NCI-H226 (cell line): ENCODE measurements at places on chromosomes 12 and 14.

DNA sequence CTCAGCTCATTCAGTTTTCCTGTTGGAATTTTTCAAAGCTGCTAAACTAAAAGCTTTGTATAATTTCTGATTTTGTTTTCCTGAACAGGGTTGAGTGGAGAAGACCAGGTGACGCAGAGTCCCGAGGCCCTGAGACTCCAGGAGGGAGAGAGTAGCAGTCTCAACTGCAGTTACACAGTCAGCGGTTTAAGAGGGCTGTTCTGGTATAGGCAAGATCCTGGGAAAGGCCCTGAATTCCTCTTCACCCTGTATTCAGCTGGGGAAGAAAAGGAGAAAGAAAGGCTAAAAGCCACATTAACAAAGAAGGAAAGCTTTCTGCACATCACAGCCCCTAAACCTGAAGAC lies 367.1 kb upstream of the OR4E1 start:
- no peak for DNase-seq

- DNase-seq, result no peak
These were observed 1.4 kb upstream of the TMEM132C start for GRCh38 chr12:128265566-128265965.

GRCh38 chr12:26666286-26666685 lies 166.7 kb downstream of the ITPR2 start:
- no peak for DNase-seq

- DNase-seq, result peak; percentile 9
These were observed 24.4 kb downstream of the RCOR1 start for GRCh38 chr14:102616799-102617198.

GRCh38 chr12:97921979-97922722 lies 459.5 kb downstream of the RMST start:
- peak; percentile 20 for DNase-seq

- no peak for DNase-seq
These were observed 99.2 kb downstream of the RMST start for GRCh38 chr12:97561619-97562290.

DNA sequence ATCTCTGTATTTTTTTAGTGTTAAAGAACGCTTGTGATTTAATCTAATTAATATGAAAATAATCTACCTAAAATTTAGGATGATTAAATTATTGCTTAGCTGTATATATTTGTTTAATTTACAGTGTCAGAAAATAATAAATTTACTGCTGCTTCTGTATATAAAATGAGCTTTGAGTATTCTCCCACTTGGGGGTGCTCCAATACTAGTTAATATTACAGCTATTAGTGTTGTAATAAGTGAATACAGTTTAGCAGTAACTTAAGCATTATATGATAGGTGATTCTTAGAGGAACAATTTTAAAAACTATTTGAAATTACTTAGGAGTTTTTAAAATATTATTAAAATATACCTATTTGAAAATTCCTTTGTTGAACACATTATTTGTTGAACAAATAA lies 62.2 kb downstream of the PAPOLA start:
- no peak for DNase-seq

GRCh38 chr12:26599096-26599695 lies 233.8 kb downstream of the ITPR2 start:
- no peak for DNase-seq

- no peak for DNase-seq
These were observed 408.5 kb downstream of the ZFP36L1 start for GRCh38 chr14:68384335-68384734.

DNA sequence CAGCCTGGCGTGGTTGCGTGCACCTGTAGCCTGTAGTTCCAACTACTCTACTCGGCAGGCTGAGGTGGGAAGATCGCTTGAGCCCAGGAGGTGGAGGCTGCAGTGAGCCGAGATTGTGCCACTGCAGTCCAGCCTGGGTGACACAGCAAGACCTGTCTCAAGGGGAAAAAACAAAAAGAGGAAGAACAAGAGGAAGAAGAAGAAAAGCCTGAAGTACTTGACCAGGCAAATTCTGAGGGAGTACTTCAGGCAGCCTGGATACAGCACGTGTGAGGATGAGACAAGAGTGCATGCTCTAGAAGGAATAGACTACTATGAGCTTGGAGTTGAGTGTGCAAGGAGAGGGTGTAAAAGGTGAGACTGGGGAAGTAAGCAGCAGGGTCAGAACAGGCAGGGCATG lies 1.8 kb downstream of the GDF3 start:
- DNase-seq, result no peak

GRCh38 chr12:15779925-15780324 lies 9.3 kb downstream of the EPS8 start:
- DNase-seq, result no peak

DNA sequence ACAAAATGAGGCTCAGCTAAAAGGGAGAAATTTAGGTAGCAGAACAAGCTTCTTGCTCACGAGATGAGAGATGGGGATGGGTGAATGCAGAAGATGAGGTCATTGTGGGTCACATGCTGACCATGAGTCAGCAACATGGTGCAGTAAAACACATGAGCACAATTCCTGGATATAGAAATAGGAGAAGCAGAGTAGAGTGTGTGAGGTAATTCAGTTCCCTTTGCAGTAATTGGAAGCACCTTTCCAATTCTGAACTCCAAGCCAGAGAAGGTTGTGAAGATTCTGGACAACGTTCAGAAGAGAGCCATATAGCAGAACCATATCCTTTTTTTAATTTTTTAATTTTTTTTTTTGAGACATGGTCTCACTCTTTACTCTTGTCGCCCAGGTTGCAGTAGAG lies 62.0 kb upstream of the LMNTD1 start:
- DNase-seq, result peak; percentile 69

GRCh38 chr14:97747316-97747715 lies 950.1 kb downstream of the VRK1 start:
- DNase-seq, result no peak

GRCh38 chr12:101750152-101750551 lies 10.9 kb upstream of the SYCP3 start:
- no peak for DNase-seq

GRCh38 chr14:33564774-33565630 lies 385.9 kb downstream of the EGLN3 start:
- peak; percentile 94 for DNase-seq

GRCh38 chr12:46830731-46831334 lies 5.0 kb upstream of the SLC38A4 start:
- no peak for DNase-seq

GRCh38 chr12:128476266-128476665 lies 209.3 kb downstream of the TMEM132C start:
- no peak for DNase-seq

- DNase-seq, result no peak
These were observed 77.4 kb upstream of the GTF2A1 start for GRCh38 chr14:81298122-81298521.

- no peak for DNase-seq
These were observed 3.8 kb downstream of the EXOC3L4 start for GRCh38 chr14:103097994-103098957.

GRCh38 chr12:108728820-108729611 lies 2.3 kb downstream of the CORO1C start:
- DNase-seq, result no peak

DNA sequence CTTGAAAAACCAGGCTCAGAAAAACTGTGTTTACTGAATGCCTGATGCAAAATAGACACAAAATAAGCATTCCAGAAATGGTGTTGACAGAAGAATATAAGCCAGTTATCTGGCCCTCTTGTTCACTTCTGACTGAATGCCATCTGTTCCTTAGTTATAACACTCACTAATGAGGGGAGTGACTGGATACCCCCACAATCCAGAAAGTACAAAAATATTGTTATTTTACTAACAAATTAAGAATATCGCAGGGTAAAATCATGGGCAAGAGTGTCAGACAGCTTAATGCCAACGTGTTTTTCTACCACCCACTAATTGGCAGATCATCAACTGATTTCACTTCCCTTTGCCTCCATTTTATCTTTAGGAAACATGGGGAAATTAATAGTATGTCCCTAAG lies 477.3 kb upstream of the FLRT2 start:
- no peak for DNase-seq

- DNase-seq, result no peak
These were observed 1110.6 kb downstream of the SLC6A15 start for GRCh38 chr12:83801972-83802371.

DNA sequence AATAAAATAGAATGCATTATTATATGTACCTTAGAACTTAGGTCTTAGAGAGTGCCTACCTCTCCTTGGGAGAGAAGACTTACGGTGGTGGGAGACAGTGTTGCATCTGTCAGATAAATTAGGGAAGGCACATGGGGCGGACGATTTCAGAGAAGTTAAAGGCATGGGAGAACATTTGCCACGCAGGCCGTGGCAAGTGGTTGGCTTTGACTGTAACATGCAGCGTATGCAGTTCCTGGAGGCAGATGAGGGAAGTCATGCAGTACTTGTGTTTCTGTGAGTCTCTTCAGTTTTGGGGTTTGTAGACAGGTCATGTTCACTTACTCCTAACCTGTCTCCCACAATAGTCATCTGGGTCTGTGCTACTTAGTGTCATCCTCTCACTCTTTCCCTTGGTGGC lies 43.6 kb downstream of the ETV6 start:
- DNase-seq, result no peak

DNA sequence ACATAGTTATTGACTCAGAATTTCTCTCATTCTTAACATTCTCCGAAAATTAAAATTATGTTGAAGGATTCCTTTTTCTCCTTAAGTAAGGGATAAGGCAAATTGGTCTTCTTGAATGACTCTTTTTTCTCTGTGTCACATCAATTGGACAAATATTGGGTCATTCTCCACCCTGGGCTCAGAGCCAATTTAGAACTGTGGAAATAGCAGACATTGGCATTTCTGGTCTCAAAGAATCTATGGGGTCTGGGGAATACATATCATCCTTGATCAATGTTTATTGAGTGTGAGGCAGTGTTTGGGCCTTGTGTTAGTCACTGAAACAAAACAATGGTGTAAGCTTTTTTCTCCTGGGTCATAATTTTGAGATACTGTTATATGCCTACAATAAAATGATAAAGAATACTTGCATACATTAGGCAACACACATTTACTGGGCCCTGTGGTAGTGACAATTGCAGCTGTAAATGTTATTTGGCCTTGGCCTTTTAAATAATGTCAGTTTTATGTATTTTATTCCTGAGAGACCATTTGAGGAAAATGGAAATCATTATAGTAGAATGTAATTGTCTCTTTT lies 414.6 kb downstream of the TMEM132D start:
- DNase-seq, result no peak

GRCh38 chr12:55728186-55728938 lies 447 bp downstream of the CD63 start:
- peak; percentile 75 for DNase-seq

GRCh38 chr12:100801320-100801719 lies 6.7 kb downstream of the ANO4 start:
- no peak for DNase-seq

- no peak for DNase-seq
These were observed 1.7 kb downstream of the FITM1 start for GRCh38 chr14:24132061-24132685.

- no peak for DNase-seq
These were observed 15.6 kb downstream of the TRMT61A start for GRCh38 chr14:103544388-103545218.

DNA sequence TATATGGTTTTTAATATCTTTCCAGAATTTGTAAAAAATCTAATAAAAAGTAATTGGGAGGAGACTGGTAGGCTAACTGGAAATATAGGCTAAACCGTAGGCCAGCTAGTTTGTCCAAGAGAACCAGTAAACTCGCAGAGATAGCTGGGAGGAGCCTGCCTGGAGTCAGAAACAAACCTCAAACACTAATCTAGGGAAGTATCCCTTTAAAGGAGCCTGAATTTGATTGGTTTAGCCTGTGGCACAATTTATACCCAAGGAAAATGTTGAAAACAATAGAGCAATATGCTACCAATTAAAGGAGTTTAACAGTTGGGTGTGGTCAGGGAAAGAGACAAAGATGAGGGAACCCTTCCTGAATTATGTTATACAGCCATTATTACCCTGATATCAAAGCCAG lies 109.6 kb downstream of the EML5 start:
- peak; percentile 48 for DNase-seq
